ENCODE measurements at places on chromosomes 13 and 19. TPM values are rescaled to one million over a fixed set of nuclear protein-coding genes. Genes with fewer than 3 reads are reported as not detected.
A peak's percentile ranks its signal among the peaks of the same experiment; 100 is the strongest.

GRCh38 chr13:112874751-112875300, 94.2 kb upstream of the MCF2L start:
- DNase-seq = no peak

GRCh38 chr13:102317593-102317992, 84.3 kb downstream of the FGF14 start:
- DNase-seq = no peak

GRCh38 chr19:53626976-53627375, 4.8 kb upstream of the DPRX start:
- no peak for DNase-seq

DNA sequence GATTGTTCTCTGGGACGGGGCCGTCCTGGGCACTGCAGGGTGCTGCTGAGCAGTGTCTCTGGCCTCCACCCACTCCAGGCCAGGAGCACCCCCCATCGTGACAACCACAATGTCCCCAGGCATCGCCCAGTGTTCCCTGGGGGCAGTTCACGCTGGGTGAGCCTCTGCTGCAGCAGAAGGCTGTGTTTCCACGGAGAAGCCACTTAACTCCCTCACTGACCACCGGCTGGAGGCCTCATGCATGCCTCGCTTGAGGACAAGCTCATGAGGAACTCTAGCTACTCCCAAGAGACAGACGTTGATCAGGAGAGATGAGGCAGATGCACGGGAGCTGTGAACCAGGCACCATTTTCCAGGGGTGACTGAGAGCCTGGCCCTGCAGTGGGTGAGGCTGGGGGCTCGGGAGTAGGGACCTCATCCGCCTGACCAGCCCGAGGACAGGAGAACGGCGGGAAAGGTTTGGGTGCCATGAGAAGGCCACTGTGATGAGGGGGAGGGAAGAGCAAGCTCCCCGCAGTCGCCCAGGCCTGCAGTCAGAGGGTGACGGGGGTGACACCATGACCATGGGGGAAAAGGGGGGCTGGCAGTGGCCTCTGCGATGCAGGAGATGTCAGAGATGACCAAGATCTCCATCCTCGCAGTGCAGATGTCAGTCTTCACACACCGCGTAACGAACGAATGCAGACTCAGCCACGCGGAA, 5.1 kb downstream of the SLC39A3 start:
- DNase-seq = no peak

- DNase-seq = no peak
These were observed 741 bp upstream of the TUBGCP3 start for GRCh38 chr13:112588490-112589297.

- DNase-seq = no peak
These were observed 12.6 kb downstream of the ZSCAN18 start for GRCh38 chr19:58085348-58085875.

DNA sequence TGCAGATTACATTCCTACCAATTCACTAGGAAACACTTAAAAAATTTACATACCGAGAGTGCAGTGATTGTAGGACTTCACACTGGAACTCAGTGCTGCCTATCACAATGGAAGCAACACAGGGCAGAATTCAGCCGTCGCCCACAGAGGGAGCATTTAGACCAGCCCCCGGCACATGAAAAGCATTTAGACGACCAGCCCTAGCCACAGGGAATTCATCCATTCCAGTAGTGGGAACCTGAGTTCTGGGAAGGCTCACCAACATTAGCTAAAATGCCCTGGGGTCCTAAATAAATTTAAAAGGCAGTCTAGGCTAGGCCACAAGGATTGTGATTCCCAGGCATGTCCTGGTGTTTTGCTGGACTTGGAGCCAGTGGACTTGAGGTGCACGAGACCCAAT, 155.2 kb downstream of the LIG4 start:
- DNase-seq = no peak

DNA sequence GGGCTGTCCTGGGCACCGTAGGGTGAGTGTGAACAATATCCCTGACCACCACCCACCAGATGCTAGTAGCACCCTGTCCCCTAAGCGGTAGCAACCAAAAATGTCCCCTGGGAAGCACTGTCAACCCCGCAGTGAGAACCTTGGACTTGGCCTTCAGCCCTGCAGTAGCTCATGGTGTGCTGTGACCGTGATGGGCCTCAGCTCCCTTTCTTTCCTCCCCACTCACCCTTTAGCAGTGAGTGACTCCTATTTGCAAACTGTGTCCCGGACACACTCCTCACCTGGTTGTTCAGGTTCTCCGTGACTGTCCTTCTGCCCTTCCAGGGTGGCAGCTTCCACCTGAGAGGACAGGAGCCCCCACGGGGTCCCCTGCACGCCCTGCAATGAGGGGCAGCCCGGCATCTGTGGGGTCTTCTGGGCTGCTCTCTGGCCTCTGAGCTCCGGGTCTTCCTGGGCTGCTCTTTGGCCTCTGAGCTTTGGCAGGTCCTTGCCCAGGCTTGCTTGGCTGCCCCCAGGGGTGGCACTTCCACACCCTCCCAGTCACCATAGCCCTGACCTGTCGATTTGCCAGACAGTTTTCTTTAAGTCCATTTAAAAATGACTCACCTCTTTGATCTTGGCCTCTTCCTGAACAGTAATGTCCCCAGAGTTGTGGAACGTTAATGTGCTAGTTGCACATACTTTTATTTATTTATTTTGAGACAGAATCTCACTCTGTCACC, 3.8 kb downstream of the KDM4B start:
- DNase-seq = no peak

DNA sequence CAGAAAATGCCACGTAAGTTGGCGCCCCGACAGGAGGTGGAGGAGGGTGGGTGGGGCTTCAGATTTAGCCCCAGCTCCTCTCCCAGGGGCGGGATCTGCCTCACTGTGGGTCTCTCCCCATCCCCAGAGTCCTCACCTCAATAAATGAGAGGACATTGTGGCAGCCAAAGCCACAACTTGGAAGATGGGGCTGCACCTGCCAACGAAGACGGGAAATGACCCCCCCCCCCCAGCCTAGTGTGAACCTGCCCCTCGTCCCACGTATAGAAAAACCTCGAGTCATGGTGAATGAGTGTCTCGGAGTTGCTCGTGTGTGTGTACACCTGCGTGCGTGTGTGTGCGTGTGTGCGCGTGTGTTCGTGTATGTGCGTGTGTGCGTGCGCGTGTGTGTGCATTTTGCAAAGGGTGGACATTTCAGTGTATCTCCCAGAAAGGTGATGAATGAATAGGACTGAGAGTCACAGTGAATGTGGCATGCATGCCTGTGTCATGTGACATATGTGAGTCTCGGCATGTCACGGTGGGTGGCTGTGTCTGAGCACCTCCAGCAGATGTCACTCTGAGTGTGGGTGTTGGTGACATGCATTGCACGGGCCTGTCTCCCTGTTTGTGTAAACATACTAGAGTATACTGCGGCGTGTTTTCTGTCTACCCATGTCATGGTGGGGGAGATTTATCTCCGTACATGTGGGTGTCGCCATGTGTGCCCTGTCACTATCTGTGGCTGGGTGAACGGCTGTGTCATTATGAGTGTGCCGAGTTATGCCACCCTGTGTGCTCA, 1.5 kb upstream of the TRAPPC5 start:
- no peak for DNase-seq

DNA sequence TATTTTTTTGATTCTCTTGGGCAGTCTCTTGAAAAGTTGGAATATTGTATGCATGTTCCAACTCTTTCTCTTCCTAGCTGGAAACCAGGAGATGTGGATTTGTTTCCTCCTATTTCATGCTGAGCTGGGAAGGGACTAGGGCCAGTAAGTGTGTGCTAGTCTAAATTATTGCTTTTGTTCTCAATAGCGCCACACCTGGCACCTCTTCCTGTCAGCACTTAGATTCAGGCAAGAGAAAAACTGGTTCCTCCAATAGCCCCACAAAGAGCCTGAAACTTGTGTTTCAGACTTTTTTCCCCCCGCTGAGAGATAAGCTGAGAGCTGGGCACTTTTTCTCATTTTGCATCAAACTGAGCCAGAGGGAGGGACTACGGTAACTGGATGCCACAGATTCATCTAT, 353.4 kb downstream of the OLFM4 start:
- no peak for DNase-seq

DNA sequence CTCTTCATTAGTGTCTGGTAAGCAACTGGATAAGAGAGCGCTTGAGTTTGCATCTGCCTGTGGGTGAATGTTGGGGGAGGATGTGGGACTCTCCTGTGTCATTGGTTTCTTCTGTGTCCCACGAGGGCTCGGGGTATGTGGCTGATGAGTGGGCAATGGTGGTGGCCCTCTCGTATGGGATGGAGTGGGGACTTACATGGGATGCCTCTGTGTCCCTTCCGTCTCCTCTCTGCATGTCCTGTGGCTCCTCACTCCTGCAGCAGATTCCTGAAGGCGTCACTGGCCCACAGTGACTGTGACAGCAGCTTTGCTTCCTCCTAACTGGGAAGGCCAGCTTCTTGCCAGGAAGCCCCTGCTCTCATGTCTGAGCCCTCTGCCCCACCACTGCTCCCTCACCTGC, 2.6 kb upstream of the LRP3 start:
- no peak for DNase-seq

- DNase-seq = peak; percentile 84
These were observed 7.3 kb upstream of the PTPRH start for GRCh38 chr19:55216461-55217198.

GRCh38 chr19:632579-633067, 714 bp downstream of the POLRMT start:
- DNase-seq = no peak

DNA sequence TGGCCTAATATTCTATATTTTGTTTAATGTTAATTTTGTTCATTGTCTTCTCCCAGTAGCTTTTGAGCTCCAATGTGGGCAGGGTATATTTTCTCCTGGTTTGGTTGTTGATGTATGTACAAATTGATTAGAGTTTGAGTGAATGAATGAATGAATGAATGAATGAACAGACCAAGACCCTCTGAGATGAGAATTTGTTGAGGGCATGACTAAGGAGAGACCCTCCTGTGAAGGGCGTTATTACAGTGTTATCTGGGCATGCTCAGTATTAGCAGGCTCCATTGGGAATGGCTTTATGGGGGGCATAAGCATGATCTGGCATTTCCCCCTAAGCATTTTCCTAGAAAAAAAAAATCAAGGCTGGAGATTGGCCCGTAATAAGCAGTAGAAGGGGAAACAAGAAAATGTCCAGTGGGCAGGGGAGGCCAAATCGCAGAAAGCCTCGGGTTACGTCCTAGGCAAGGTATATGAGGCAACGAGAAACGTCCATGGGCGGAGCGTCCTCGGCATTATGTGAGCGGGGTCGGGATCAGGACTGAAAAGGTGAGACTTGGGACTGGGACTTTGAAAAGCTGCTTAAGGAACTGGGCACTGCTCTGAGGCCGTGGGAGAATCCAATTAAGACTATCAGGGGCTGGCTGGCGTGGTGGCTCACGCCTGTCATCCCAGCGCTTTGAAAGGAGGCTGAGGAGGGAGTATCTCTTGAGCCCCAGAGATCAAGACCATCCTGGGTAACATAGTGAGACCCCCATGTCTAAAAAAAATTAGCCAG, 904 bp upstream of the ARHGAP33 start:
- DNase-seq = no peak

DNA sequence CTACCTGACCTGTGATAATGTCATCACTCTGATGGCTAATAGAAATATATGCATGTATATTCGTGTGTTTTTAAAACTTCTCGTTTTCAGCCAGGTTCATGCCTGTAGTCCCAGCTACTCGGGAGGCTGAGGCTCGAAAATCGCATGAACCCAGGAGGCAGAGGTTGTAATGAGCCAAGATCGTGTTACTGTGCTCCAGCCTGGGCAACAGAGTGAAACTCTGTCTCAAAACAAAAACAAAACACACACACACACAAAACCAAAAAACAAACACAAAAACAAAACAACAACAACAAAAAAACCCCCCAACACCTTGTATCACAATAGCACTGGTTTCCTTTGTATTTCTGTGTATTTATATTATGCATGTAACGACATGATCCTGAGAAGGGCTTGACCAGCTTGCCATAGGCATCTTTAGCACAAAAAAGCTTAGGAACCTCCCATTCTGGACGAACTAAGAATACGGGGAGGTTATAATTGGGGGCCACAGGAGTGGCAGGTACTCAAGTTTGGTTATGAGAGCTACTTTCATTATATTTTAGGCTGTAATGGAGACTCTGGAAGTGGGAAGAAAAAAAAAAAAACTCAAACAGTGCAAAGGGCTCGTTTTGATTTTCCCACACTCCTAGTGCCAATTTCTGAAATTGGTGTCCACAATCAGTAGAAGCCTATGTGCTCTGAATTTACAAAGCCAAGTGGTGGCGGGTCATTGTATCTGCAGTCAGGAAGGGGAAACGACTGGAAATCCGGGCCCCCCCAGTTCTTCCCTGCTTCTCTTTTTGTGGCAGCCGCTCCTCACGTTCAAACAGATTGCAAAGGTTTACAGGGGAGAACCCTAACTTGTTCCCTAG, 1.2 kb upstream of the ACP7 start:
- DNase-seq = no peak

- DNase-seq = no peak
These were observed 218.1 kb upstream of the ARGLU1 start for GRCh38 chr13:106786006-106786563.

- DNase-seq = peak; percentile 46
These were observed 8.1 kb downstream of the NKPD1 start for GRCh38 chr19:45152504-45153338.

- DNase-seq = no peak
These were observed 674 bp downstream of the TRPC4 start for GRCh38 chr13:37868691-37869505.

DNA sequence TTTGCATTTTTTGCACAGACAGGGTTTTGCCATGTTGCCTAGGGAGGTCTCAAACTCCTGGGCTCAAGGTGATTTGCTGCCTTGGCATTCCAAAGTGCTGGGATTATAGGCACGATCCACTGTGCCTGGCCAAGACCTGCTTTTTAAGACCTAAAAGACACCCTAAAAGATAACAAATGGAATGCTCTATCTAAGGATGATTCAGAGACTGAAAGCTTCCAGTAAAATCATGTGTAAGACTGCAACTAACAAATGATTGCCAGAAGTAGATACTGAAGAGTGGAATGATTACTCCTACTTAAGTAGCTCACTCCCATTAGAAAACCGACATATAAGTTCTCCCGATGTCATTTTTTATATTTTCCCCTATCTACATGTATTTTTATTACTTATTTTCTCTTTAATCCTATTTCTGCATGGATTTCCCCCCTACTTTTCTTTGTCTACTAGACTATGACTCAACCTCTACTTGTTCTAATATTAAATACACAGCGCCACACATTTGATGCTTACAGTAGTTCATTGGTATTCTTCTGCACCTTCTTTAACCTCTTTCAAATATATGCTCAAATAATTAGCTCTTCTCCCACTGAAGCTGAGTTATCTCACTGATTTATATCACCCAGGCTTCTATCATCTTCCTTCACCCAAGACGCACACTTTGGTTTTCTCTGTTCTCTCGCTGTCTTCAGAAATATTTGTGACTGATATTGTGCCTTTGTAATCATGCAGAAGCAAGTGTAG, 32.2 kb upstream of the KLF12 start:
- DNase-seq = no peak

GRCh38 chr19:10915130-10916091, 13.0 kb downstream of the YIPF2 start:
- DNase-seq = no peak

The MIR17HG gene
- total RNA-seq = 67.1 TPM

The RNF113B gene
- not detected for total RNA-seq

The ANGPTL8 gene
- not detected for total RNA-seq

The VSTM2B gene
- 12.3 TPM for total RNA-seq

The F2RL3 gene
- total RNA-seq = under 0.01 TPM

The PLEKHF1 gene
- 1.9 TPM for total RNA-seq

The CEACAM8 gene
- total RNA-seq = not detected

The CRX gene
- not detected for total RNA-seq

The GRK1 gene
- total RNA-seq = not detected

The SPINT2 gene
- total RNA-seq = 73.9 TPM

All from occipital lobe (tissue), 3 donors.